PC-3 (cell line): ENCODE measurements at places on chromosomes 7 and 10. TPM values are rescaled to one million over a fixed set of nuclear protein-coding genes. Genes with fewer than 3 reads are reported as not detected.

DNA sequence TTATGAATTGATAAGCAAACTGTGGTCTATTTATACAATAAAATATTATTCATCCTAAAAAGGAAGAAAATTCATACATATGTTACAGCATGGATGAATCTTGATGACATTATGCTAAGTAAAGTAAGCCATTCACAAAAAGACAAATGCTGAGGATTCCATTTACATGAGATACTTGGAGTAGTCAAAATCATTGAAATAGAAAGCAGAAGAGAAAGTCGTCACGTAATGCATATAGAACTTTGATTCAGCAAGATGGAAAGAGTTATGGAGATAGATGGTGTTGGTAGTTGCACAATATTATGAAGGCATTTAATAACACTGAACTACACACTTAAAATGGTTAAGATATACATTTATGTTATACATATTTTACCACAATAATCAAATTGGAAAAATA is 309.7 kb upstream of the KLF6 start:
- DNase-seq = no peak

DNA sequence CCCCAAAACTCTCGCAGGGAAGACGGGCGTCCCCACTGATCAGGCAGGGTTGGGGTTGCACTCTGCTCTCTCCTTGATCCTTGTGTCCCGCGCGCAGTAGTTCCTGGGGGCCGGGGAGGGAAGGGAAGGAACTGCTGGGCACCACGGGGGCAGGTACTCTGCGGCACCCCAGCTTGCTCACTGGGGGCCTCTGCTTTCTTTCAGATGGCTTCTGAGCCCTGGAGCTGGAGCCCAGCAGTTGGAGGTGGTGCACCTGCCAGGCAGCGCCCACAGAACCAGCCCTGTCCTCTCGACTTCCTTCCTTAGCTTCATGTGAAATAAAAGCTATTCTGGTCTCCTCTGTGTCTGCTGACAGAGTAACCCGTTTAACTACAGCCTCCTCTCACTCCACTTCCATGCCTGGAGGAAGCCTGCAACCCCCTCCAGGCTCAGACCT is 12.2 kb downstream of the PLAC9 start:
- peak; percentile 62 for DNase-seq

DNA sequence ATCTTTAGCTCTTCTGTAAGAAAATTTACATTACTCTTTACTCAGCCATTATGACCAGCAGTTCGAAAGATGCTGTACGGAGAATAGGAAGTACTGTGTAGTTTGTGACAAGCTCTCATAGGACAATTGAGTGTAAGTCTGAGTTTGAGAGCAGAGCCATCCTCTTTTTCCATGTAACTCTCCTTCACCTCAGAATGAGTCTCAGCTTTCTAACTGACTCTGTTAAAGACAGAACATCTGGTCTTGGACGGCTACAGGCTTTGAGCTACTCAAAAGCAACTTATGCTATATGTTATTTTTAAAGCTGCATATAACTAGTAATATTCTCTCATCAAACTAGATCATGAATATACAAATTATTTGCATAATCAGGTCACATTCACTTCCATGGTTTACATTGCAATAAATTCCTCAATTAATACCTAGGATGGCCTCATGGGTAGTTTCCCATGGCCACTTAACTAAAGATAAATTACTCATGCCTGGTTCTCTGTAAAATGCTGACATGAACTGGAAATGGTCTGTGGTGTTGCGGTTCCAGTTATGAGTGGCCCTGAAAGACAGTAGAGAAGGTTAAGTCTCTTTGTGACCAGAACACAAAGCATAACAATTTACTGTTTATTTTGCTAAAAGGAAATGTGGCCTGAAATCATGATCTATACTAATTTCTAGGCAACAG is 358.7 kb downstream of the PHF14 start:
- DNase-seq = no peak

- DNase-seq = no peak
Observed at GRCh38 chr7:69162326-69162725, 435.9 kb upstream of the AUTS2 start.

DNA sequence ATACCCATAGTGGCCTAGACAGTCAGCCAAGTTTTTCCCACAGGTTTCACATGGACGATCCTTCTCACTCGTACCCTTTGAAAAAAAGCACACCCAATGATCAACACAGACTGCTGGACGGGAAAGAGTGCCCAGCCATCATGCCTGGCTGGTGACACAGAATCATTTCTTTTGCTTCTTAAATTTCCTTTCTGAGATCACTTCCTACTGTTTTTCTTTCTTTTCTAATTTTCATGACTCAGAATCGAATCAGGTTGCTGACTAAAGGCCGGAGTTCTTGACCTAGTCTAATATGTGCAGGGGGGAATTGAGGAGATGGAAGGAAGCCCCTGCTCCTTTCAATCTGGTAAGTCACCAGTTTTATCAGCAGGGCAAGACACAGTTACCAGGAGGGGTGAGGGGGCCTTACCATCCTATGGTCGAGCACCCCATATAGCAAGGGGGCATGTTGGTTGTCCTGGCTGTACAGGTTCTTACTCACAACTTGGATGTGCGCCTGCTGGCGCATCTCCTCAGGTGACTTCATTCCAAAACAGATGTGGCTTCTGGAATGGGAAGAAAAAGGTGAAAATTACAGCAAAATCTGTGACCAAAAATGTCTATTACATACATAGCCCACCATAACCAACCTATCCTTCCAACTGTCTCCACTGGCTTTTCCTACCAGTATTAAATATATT is 3.5 kb downstream of the POLR3A start:
- peak; percentile 100 for DNase-seq

GRCh38 chr10:99234041-99234790 is 1.4 kb downstream of the HPSE2 start:
- no peak for DNase-seq

GRCh38 chr10:116038259-116038658 is 234.7 kb downstream of the GFRA1 start:
- no peak for DNase-seq

DNA sequence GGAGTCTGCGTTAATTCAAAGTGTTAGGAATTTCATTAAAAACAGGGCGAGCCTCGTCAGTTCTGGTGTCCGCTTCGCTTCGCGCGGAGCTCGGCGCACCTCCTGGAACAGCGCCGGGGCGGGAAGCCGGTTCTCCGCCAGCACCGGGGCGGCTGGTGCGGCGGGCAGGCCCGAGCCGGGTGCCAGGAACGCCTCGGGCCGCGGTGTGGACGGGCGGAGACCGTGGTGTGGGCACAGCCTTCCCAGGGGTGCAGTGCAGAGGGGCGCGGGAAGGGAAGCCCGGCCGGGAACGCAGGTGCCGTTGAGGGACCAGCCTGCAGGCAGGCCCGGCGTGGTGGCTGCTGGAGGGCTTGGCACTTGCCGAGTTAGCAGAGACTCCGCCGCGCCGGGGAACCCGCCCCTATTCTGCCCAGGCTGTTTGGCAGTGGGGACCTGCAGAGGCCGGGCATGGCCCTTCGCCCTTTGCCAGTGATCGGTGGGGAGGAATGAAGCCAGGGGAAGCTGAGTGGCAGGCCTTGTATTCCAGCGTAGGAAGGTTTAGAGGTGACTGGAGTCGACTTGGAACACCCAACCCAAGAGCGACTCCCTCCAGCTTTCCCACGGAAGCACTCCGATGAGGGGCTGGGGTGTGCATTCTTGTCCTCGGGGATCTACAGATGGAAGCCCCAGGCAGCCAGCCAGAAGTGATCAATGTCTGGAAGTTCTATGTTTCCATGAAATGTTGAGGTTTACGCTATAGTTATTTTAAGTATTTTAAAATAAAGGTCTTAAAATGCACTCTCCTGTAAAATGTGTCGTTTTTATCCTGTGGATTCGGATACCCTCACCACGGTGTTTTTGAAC is 945 bp upstream of the RHEB start:
- peak; percentile 17 for DNase-seq

DNA sequence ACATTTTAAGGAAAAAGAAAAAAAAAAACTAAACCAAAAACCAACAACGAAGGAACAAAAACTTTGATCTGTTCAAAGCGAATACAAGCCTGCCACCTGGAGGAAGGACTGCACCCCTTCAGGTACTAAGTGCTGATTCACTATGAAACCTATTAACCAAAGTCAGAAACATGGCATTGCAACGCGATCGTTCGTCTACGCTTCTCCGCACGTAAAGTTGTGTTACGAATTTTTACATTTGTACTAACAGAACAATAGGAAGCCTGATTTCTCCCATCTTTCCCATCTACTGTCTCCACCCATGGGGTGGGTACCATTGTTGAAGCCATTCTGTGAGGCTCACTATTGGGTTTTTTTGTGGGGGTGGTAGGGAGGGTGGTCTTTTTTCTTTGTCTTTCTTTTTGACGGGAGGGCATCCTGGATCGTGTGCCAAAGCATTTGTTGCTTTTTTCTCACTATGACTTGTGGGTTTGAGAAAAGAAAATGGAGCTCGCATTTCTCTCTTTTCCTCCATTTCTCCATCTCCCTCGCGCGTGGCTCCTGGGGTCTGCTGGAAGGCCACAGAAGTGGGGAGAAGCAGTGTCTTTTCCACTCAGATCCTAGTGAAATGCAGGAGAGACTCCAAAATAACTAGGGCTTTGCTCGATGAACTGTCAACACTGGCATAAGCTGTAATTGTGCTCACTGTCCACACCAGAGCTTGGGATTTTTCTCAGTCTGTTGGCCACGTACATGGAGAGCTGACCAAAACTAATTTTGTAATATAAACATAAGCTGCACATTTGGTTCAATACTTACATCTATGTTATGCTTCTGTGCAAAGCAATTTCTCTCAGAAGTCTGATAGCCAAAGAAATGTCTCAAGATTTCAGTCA is 100.9 kb upstream of the YAE1 start:
- peak; percentile 65 for DNase-seq

DNA sequence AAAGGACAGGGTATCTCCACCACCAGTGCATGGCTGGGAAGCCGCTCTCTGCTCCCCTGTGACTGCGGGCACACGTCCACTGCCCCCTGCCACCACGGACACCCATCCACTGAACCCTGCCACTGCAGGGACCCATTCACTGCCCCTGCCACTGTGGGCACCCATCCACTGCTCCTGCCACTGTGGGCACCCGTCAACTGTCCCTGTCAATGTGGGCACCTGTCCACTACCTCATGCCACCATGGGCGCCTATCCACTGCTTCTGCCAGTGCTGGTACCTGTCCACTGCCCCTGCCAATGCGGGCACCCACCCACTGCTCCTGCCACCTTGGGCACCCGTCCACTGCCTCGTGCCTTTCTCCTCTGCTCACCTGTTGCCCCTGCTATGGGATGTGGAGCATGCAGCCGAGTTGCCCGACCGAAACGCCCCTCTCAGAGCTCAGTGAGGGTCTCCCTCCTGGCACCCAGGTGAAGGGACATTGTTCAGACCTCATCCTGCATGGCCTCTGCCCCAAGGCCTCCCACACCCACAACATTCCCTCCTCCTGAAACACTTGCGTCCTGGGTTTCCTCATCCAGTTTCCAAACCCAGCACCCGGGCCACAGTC is 207.4 kb downstream of the ADARB2 start:
- DNase-seq = no peak

GRCh38 chr7:137810248-137810647 is 36.5 kb downstream of the DGKI start:
- DNase-seq = no peak

DNA sequence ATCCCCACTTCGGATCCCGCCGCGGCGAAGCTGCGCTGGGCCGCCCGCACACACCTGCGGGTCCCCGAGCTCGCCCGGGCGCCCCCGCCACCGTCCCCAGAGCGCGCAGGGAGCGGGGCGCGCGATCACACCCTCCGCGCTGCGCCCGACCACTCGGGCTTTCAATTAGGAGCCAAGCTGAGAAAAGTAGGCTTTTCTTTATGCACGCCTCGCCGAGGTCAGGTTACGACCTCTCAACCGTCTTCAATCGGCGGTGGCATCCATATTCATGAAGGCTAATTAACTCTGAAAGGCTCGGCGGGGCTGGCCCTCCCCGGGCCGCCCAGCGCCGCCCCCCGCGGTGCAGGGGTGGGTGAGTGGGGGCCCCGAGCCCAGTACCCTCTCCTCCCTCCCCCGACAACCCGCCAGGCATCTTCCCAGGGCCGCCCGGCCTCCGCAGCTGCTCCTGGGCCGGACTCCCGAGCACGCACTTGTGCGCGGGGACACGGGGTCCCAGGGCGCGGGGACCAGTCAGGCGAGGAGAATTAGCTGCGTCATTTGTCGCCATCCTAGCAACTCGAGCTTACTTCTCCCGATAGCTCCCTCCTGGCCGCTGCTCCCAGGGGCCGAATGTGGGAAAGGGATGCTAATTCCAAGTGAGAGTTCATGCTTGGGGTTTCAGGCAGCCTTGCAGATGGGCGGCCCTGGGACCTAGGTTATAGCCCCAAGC is 155.5 kb upstream of the LYZL2 start:
- no peak for DNase-seq

GRCh38 chr10:92720831-92721165 is 31.0 kb downstream of the HHEX start:
- no peak for DNase-seq

GRCh38 chr7:157372300-157373232 is 35.8 kb downstream of the DNAJB6 start:
- DNase-seq = no peak

GRCh38 chr7:17275749-17276671 is 22.4 kb upstream of the AHR start:
- peak; percentile 92 for DNase-seq

DNA sequence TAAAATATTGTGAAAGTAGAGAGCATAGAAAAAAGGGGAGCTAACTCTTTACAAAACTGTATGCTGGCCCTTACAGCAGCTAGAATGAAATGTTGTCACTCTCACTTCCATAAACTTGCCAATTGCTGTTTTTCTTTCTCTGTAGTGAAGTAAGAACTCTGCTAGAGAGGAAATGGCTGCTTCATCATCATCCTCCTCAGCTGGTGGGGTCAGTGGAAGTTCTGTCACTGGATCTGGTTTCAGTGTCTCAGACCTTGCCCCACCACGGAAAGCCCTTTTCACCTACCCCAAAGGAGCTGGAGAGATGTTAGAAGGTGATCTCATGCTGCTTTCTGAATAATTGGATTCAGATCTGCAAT is 7.6 kb upstream of the ASCC1 start:
- DNase-seq = no peak

DNA sequence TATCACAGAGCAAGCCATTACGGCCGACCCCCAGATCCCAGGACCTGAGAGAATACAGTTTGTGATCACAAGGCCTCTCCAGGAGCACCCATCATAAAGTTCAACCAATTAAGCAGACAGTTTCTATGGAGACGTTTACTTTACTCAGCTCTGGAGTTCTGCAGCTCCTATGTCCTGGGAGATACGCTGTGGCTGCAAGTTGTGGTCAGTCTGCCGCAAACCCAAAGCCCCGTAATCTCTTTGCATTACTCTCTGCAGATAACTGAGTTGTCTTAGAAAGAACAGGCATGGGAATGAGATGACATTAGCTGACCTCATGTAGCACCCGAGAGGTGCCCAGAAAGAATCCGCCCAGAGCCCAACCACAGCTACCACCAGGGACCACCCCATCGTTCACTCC is 305.1 kb downstream of the FGFR2 start:
- DNase-seq = no peak

GRCh38 chr7:21106296-21106732 is 319.6 kb upstream of the SP8 start:
- DNase-seq = peak; percentile 60

The H2BK1 gene
- not detected in 2 replicates for total RNA-seq

The SFTPA2 gene
- not detected in 2 replicates for total RNA-seq

The PPP2R2D gene
- total RNA-seq = 30.6 and 40.3 TPM in 2 replicates
